Natural killer cell (primary cell): ENCODE measurements at places on chromosomes 16 and 17.

DNA sequence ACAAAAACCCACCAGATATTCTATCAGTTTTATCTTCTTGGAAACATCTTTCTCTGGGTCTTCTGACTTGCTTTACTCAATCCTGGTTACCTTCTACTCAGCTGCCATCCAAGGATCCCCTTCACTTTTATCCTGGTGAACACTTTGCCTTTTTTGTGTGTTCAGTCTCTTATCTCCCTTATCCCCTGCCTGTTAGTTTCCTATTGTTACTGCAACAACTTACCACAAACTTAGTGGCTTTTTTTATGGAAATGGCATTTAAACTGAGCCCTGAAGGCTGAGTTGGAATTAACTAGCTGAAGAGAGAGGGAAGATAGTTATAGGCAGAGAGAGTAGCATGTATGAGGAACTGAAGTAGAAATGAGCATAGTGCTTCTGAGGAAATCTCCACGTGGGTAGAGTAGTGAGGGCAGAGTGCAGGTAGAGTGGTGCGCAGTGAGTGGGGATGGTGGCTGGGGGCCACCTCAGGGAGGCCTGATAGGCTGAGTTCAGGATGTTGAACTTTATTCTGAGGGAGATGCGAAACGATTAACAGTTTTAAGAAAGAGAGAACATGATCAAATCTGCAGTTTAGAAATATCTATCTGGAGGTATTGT is 26.3 kb downstream of the TANGO6 start:
- H3K36me3 ChIP-seq = peaks cover 11% of the 10 kb centered on the region
- no peak overlapping the region for H3K27ac ChIP-seq
- no peaks in the 10 kb centered on the region for H3K27me3 ChIP-seq
- no peaks in the 10 kb centered on the region for H3K4me1 ChIP-seq

GRCh38 chr17:20085283-20085845 is 76.2 kb downstream of the SPECC1 start:
- DNase-seq = no peak
- no peaks in the 10 kb centered on the region for H3K36me3 ChIP-seq
- no peaks in the 10 kb centered on the region for H3K27me3 ChIP-seq
- no peak overlapping the region for H3K4me3 ChIP-seq
- H3K27ac ChIP-seq = no peak overlapping the region

DNA sequence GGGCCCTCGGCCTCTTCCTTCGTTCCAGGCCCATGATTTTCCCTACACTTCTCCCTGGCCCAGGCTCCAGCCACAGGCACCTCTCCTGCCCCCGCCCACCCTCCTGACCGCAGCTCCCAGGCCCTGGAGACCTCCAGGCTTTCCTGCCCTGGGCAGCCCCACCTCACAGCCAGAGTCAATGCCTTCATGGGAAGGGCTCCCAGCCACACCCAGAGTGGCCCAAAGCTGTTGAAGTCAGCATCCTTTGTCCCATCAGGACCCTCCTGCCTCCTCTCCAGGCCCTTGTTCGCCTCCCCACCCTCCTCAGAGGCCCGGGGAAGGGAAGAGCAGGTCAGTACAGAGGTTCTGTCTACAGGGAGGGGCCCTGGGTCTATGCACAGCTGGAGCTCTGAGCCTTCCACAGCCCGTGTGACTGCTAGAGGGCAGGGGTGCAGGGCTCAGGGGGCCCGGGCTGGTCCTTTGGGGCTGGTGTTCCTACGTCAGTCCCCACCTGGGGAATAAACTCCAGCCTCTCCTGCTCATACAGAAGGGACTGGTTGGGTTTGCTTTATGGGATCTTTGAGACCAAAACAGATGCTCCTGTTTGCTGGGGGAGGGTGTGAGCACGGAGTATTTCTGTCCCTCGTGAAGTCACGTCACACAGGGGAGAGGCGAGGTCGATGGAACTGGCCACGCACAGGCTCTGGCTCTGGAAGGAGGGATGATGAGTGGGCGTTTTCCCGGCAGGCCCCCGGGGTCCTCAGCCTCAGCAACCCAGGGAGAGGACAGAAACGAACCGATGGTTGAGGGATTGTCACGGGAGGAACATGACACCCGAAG is 20.3 kb downstream of the TRARG1 start:
- no peak overlapping the region for H3K4me3 ChIP-seq
- H3K4me1 ChIP-seq = peaks cover 37% of the 10 kb centered on the region
- H3K27me3 ChIP-seq = peaks cover 10% of the 10 kb centered on the region
- no peaks in the 10 kb centered on the region for H3K36me3 ChIP-seq
- DNase-seq = no peak

GRCh38 chr16:90072442-90073105 is 4.6 kb downstream of the PRDM7 start:
- H3K27me3 ChIP-seq = no peaks in the 10 kb centered on the region
- peaks cover 9% of the 10 kb centered on the region for H3K4me1 ChIP-seq
- H3K27ac ChIP-seq = no peak overlapping the region

GRCh38 chr17:43579566-43580140 is 33.5 kb upstream of the ETV4 start:
- H3K4me3 ChIP-seq = no peak overlapping the region
- H3K27ac ChIP-seq = no peak overlapping the region
- H3K27me3 ChIP-seq = no peaks in the 10 kb centered on the region
- no peaks in the 10 kb centered on the region for H3K36me3 ChIP-seq
- no peak for DNase-seq

DNA sequence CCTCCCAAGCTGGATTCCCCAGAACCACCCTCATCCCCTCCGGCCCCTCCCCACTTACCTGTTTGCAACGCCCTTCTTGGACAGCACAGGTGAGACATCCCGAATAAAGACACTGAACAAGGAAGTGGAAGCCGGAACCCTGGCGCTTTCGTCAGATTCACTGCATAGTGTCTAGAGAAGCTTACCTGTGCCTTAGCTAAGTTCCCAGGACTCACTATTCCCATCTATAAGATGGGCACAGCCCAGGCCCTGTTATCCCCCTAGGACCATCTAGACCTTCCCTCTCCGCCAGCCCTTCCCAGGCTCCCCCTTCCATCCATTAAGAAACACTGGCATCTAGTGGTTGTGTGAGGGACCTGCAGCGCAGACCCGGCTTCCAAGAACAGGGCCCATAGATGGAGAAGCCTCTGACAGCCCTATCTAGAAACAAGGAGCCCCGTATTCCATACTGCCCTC is 26.9 kb upstream of the RPL38 start:
- peak; percentile 51 for DNase-seq
- H3K36me3 ChIP-seq = no peaks in the 10 kb centered on the region
- no peak overlapping the region for H3K27ac ChIP-seq
- H3K4me3 ChIP-seq = no peak overlapping the region
- H3K4me1 ChIP-seq = no peaks in the 10 kb centered on the region
- H3K27me3 ChIP-seq = peaks cover 4% of the 10 kb centered on the region

GRCh38 chr17:76567634-76568432 is 17.8 kb downstream of the ST6GALNAC2 start:
- no peaks in the 10 kb centered on the region for H3K27me3 ChIP-seq
- peaks cover 22% of the 10 kb centered on the region for H3K4me1 ChIP-seq
- DNase-seq = peak; percentile 57
- no peak overlapping the region for H3K4me3 ChIP-seq
